ENCODE measurements at places on chromosomes 2 and 18.

GRCh38 chr2:134774786-134775641 is 56.2 kb upstream of the TMEM163 start:
- no peak for DNase-seq

DNA sequence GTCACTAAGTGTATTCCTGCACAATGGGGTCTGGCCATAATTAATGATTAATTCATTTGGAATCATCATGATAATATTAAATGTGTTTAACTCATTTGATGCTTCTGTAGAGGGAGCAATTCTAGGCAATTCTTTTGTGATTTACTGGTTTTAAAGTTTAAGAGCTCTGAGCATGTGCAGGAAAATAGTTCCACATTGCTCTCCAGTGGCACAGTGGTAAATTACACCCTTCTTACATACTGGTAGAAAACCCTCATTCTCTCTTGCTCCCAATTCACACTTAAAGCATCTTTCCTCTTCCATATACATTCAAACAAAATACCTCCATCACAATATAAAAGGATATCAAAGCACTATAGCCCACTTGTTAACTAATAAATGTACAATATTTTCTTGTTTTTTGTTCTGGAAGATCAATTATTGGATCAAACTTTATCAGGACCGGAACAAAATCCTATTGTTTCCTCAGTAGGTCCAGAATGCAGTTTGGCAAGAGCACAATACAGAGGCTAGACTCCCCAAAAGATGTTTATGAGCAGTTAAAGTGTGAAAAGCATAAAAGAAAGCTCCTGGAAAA is 844.3 kb downstream of the MBD2 start:
- no peak for DNase-seq

GRCh38 chr2:157897106-157897971 is 21.2 kb upstream of the ACVR1 start:
- no peak for DNase-seq

GRCh38 chr2:230085201-230085600 is 16.5 kb upstream of the SLC16A14 start:
- DNase-seq = no peak

GRCh38 chr2:129504646-129505045 is 474.8 kb upstream of the RAB6C start:
- DNase-seq = no peak

DNA sequence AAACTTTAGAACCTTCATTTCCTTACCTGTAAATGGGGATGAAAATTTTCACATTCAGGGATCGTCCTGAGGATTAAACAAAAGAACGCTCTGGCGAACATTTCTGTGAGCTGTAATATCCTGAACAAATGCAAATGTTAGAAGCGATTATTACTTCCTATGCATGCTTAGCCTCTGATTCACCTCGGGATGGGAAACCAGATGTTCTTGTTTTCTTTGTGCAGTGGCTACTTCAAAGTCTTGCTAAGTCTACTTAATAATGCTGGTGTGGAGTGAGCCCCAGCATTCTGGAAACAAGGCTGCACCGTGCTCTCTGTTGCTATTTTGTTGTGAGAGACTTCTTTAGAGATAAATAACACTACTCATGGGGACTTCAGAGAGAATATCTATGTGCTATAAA is 119.1 kb upstream of the PELI1 start:
- DNase-seq = no peak

- no peak for DNase-seq
These were observed 33.9 kb downstream of the FN1 start for GRCh38 chr2:215401896-215402379.

- DNase-seq = no peak
These were observed 67.4 kb downstream of the NAB1 start for GRCh38 chr2:190716176-190716807.

Data from stimulated activated CD4-positive, alpha-beta T cell treated with anti-CD3 and anti-CD28 coated beads, Interleukin-4, amount 100 ng/mL, for 48 hours (primary cell).